ENCODE measurements at places on chromosomes 1 and 21.

DNA sequence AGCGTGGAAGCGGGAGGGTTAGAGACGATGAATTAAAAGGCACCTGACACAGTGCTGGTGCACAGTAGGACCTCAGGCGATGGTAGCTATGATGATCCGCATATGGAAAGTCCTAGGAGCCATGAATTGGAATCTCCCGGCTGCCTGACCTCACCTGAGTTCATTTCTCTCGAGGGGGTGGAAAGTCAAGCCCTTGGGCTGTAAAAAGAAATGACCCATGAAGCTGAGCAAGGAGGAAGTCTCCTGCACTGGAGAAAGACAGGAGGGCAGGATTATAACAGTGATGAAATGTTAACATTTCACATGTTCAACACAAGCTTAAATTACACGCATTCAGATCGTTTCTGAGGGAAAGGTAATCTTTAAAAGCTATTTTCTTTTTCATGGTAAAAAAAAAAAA is 481.2 kb downstream of the MATN1 start:
- no peak for DNase-seq

DNA sequence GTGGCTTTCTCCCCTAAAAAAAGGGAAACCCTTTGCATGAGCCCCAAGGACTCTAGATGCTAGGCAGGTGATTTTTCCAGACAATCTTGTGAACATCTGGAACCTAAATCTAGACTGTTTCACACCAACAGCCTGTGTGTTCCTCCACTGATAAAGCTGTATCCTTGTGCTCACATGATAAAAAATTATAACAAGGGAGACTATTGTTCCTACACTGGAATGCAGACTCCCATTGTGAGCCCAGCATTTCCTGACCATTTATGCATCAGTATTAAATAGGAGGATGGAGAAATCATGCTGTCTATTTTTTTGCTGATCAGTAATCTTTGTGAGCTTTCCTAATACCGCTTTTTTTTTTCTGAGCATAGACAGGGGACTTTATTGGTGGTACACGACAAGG is 52.5 kb downstream of the ZNF697 start:
- no peak for DNase-seq

DNA sequence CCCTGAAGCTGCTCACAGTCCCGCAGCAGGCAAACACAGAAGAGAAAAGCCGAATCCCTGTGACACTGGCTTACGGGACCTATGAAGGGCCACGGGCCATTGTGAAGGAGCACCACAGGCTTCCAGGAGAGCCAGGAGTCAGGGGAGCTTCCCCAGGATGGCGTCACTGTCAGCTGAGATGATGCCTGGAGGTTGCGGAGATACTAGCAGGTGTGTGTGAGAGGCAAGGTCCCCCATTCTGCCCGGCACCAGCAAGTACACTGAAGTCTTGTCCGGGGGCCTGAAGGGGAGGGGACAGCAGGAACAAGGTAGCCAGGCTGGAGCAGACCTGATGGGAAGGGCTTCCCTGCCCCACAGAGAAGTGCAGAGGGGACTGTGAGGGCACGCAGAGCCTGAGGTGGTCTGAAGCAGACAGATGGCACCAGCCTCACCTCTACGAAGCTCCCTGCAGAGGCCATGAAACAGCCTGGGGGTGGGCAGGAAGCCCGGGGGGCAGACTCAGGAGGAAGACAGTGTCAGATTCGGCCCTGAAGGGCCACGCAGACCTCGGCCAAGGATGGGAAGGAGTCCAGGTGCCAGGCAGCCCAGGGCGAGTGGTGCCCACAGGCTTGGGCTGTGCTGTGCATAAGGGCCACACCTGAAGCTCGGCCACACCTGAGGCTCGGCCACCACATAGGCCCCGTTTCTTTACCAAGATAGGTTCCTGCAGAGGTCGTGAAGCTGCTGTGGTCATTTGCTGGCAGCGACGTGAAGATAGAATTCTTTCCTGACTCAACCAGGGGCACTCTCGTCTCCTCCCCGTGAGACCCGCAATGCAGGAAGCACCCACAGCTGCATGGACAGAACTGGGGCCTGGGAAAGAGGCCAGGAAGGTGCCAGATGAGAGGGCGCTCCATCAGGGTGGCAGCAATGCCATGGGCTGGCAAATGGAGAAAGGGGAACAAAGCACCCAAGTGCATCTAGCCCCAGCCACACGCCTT is 10.1 kb downstream of the TCP10L start:
- no peak for DNase-seq

DNA sequence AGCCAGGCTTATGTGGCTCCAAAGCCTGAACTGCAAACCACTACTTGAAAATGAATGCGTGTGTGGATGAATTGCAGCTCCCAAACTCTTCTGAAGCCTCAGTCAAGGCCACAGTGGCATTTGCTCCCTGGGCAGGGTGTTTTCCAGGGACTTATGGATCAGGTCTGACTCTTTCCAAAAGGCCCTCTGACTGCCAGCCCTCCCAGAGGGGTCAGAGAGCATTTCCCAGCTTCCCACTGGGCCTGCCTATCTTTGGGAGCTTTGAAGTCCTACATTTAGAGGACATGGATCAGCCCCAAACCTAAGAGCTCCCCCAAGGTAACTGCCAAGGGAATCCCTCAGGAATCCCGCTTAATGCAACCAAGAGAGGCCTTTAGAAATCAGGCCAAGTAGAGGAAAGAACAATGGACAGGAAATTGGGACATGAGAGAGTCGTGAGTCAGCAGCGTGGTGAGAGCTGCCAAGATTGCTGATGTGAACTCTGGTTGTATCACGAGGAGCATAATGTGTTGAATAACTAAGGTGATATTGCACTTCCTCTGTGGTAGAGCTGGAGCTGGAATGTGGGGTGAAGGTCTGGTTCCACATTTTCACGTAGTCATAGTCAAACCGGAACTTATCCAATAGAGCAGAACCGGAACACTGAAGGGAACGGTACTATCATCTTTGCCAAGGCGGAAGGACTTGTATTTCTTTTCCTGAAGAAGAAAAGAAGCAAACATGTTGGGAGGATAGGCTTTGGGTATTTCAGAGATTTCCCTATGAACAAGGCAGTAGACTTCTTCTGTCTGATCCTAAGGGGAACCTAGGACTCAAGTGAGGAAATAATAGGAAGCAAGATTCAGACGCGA is 99.4 kb upstream of the JUN start:
- DNase-seq: peak; percentile 84

DNA sequence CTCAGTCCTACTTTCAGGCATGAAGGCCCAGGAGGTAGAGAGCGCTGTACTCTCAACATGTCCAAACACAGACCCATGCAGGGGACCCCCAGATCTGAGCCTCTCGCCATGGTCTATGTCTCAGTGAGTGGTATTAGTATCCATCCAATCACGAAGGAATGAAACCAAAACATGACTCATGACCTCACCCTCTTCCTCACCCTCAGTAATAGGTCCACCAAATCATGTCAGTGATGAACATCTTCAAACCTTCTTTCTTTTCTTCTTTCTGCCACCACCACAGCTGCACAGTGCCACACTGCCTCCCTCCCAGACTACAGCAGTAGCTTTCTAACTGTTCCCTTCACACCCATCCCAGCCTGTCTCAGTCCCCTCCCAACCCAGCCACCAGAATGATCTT is 16.8 kb downstream of the C1orf116 start:
- DNase-seq: no peak

GRCh38 chr1:89945852-89946476 is 48.9 kb upstream of the ZNF326 start:
- no peak for DNase-seq

- DNase-seq: no peak
These were observed 70.9 kb upstream of the FAM78B start for GRCh38 chr1:166237675-166238074.

DNA sequence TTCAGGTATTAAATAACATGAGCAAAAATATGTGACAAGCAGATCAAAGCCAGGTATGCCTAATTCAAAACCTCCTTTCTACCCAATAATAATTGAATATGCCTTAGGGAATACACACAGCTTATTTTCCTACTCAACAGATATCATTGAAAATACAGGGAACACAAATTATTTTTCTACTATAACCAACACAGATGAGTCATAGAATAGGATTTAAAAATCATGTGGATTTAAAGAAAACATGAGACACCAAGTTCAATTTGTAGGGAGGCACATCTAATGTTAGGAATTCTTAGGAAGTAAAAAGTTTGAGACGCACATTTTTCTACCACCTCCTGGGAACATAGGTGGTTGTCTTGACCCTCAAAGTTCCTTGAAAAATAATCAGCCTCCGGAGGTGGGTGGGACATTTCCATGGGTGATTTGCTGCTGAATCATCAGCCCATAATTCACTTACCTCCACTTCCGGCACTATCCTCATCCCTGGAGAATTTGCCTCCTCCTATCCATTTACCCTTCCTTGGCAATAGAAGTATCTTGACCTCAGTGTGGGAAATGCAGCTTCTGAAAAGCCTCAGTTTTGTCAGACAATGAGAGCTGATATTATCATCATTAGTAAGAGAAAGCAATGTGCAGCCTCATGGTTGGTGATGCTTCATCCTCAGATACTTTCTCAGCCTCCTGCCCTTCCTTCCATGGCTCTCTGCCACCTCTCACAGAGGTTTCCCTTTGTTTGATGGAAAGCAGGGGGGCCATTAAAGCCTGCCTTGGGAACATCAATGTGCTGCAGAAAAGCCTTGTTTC is 33.5 kb upstream of the RGS4 start:
- DNase-seq: no peak

DNA sequence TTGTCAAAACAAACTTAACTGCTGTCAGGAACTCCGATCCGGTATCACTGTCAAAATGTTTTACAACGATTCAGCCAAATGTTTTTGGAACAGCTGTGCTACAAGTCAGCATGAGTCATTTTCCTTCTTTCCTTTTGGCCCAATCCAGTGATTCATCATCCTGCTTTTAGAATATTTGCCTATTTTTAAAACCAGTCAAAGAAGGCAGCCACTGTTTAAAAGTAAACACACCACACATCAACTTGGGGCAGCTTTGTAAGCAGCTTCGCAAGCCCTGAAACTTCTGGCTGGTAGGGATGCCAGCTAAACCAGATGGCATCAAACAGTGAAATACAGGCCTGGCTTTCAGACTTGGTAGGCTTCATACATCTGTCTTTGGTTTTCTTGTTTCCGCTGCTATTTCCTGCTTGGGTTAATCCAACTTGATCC is 14.9 kb downstream of the MAP3K7CL start:
- DNase-seq: no peak

- DNase-seq: no peak
These were observed 37.2 kb downstream of the LRRC8C start for GRCh38 chr1:89670163-89670562.

- DNase-seq: no peak
These were observed 81.5 kb upstream of the LBR start for GRCh38 chr1:225509376-225509707.

DNA sequence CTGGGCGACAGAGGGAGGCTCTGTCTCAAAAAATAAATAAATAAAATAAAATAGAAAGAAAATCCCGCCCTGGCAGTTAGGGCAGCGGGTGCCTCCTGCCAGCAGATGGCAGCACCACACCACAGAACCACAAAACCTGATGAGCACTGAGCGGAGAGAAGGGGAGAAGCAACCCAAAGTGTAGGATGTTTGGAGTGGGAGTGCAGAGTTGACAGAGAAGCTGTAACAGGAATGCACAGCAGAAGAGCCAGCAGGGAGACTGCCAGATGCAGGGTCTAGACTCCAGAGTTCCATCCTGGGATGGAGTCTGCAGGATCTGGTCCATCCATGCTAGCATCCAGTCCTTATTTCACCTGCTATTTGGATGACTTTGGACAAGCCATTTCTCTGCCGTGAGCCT is 29.7 kb upstream of the KIRREL1 start:
- peak; percentile 62 for DNase-seq

DNA sequence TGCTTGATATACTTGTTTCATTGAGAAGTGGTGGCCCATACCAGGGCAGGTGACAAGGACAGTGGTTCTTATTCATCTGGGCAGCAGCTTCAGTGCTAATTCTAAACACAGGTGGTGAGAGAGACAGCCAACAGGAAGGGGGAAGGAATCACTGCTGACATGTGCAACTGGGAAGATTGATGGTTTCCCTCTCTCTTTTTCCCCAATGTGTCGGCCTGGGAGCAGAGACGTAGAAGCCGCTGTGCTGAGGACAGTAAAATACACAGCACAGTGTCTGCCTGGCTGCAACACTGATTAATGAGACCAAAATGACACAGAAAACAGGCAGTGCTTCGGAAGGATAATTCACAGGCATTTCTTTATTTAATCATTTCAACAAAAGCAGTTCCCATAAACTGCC is 48.8 kb downstream of the WARS2 start:
- DNase-seq: no peak

GRCh38 chr1:162353078-162353477 is 23.6 kb downstream of the SPATA46 start:
- DNase-seq: no peak

DNA sequence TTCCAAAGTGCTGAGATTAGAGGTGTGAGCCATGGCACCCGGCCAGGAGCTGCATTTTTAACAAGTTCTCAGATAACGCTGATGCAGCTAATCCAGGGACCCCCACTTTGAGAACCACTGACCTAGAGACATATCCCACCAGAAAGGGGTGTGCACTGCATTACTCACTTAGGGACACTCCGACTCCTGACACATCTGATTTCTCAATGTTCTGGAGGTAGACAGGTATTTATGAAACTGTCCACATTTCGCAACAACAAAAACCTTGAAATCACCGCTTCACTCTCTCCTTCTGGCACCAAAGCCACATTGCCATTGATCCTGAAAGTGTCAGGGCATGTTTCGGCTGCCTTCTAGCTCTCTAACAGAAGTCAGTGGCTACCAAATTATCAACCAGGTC is 23.2 kb upstream of the CAMTA1 start:
- DNase-seq: no peak
